ENCODE measurements at places on chromosomes 7 and 10.

GRCh38 chr7:883055-884021, 7.0 kb downstream of the GET4 start:
- DNase-seq: peak; percentile 69

DNA sequence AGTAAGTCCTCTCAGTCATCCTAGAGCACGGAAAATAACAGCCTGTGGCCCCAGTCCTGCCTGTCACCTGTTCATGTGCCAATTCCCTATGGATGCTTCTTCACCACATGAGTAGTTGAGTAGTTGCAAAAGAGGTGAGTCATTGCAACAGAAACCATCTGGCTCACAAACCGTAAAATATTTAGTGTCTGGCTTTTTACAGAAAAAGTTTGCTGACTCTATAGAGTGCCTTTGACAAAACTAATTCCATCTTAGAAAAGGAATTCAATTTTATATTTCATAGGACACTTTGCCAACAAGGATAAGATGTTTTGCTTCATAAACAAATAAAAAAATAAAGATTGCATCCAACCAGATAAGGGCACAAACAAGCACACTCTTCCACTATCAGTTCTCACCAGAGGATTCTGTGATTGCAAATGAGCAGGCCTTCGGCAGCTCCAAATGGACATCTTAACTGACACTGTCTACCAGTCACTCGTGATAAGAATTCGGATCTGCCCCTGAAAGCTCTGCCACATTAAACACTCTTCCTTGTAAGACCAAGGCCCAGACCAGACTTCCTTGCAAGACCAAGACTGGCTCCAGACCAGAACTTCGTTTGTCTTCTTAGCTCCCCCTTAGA, 242.7 kb upstream of the SEMA3C start:
- DNase-seq: no peak

DNA sequence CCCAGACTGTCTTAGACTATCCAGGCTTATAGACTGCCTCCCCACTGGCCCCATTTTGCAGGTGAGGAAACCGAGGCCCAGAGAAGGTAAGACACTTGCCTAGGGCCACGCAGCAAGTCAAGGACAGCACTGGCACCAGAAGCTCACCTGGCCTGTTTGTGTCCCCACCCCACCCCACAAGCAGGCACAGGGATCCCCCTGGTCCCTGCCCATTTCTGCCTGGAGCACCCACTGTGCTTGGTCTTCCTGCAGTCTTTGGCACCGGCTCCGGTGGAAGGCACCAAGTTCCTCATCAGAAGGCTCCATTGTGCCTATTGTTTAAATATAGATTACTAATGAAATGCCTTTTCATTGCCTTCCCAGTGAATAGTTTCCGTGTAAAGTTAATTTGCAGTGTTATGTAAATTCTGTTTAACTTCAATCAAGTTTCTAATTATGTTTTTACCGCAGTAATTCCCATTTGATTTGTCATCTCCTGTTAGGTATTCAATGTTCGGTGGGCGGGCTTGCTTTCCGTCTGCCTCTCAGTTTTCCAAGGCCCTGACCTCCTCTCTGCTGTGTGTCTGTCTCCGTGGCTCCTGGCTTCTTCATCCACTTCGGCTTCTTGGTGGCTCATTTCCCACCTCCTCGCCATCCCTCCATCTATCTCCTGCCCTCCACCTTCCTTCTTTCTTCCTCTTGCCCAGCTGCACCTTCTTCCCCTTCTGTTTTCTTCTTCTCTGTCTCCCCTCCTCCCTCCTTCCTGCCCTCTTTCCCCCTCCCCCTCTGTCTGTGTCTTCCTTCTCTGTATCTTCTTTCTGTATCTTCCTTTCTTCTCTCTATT, 75.8 kb downstream of the ZMIZ1 start:
- no peak for DNase-seq

DNA sequence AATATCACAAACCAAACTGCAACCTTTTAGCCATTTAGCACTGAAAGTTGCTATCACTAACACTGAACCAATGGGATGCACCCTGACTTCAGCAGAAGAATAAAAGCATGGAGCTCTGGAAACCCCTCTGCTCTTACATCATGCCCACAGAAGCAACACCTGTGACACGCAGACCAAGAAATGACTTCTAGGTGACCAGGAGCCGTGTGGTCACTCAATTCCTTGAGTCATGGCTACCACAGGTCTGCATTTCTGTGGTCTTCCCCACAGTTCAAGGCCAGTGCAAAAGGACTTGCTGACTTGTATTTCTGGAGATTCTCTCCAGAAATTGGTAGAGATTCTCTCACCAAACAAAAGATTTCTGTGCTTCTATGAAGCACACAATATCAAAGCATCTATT, 38.3 kb downstream of the NRCAM start:
- DNase-seq: no peak

DNA sequence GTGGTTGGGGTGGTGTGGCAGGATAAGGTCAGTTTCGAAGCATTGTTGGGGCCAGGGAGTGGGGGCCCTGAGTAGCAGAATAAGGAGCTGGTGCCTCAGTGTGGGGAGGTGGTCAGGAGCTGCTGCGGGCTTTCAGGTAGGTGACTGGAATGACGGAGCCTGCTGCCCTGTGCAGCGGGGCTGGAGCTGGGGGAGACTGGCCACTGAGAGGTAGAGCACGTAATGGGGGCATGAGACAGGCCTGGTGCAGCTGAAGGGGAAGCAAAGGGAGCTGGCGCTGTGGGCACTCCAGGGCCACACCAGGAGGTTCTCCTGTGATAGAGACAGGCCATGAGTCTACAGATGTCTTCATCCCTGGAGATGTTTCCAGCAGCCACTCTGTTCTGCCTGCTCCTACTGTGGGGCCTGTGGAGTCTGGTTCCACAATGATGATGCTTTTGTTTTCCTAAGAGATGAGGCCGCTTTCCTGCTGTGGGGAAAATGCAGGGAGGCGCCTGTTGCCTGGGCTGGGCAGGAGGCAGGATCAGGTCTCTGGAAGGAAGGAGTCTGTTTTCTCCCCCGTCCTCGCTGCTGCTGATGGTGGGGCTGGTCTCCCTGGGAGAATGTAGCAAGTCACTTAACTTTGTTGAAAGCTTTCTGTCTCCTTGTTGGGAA, 31.1 kb downstream of the NUB1 start:
- DNase-seq: no peak

DNA sequence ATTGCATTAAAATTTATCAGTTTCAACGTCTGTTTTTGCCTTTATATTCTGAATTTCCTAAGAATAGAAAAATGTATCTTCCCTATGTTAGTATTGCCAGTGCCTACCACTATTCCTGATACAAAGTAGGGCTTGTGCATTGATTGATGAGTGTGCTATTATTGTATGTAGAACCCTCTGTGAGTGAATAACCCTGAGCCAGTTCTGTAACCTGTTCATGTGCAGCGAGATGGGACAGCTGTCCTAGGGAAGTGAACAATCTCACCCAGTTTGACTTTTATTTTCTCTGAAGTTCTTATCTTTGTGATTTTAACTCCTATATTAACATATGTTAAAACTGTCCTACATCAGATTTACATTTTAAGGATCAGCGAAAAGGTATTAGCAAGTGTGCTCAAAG, 178.4 kb upstream of the ADO start:
- DNase-seq: no peak

DNA sequence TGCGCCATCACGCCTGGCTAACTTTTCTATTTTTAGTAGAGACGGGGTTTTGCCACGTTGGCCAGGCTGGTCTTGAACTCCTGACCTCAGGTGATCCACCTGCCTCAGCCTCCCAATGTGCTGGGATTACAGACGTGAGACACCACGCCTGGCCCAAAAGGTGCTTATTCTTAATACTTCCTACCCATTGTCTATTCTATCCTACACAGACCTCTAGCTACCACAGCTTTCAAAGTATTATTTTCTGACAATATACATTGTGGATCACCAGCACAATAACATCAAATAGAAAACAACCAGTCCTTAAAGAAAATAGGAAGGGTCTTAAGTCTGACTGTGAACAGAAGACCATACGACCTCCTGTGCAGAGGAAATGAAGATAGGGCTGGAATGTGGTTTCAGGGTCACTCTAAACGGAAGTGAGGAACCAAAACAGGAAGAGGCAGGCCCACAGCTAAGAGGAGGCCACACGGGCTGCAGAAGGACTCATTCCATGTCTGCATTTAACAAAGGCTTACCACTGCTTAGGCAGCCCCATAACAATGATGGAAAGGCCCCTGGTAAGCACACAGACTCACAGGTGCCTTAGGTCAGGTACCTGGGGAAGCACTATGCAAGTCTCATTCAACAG, 115.2 kb downstream of the ZFAND4 start:
- DNase-seq: no peak

DNA sequence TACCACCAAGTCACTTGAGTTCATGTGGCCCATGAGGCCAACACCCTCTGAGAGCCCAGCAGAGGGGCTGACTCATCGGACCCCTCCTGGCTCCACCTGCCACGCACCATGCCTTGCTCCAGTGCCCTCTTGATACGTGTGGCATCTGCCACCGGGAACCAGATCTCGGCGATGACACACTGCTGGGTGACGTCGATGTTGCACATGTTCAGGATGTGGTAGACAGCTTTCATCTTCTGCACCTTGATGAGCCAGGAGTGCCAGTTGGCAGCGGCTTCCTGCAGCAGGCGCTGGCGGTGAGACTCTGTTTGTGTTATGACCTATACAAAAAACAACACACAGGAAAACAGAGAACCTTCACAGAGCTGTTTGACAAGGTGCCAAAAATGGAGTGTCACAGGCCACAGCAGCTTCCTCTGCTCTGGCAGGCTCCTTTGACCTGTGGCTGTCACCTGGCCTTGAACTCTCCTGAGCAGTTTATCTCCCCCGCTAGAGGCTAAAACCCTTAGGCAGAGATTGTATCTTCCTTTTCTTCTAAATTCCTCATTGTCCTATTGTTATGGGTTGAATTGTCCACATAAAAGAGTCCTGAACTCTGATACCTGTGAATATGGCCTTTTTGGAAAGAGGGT, 45.2 kb upstream of the TMEM213 start:
- DNase-seq: no peak

DNA sequence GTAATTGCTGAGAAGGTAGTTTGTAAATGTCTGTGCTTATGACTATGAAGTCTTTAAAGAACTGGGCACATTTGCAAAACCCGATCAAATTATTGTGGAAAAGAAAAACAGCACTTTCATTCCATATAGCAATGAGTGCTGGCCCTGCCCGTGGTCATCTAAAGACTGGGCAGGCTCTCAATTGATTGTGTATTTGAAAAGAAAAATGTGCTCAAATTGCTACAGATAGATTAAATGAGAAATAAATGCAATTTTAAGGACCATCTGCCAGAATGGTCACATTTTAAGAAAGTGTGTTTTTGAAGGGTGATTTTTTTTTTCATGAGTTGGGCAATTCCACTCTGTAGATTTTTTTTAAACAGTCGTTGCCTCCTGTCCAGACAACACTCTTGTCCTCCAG, 672.2 kb downstream of the SDK1 start:
- no peak for DNase-seq

- no peak for DNase-seq
These were observed 38.4 kb upstream of the PSAP start for GRCh38 chr10:71889388-71889987.

DNA sequence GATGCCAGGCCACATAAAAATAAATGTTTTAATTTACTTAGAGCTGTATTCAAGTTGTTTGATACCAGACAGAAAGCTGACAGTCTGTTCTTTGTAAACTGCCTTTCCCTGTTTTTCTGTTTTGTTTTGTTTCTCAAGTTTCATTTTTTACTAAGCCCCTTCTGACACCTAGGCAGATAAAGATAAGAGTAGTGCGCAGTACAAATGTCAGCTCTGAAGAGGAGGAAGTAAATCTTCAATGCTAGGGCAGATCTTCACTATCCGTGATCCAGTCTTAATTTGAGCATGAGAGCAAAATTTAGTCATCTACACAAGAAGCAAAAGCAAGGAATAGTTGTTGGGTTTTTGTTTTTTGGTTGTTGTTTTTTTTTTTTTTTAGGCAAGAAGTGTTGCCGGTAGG, 27.3 kb downstream of the MTURN start:
- DNase-seq: no peak

- no peak for DNase-seq
These were observed 746 bp upstream of the MRPS16 start for GRCh38 chr10:73253225-73253555.

- DNase-seq: no peak
These were observed 212.3 kb upstream of the CSTF2T start for GRCh38 chr10:51911723-51912122.
